CD4-positive, alpha-beta T cell treated with Interleukin-12 subunit alpha and Interleukin-12 subunit beta, for 1 hour (primary cell): ENCODE measurements at places on chromosomes 3 and 15.
A peak's percentile ranks its signal among the peaks of the same experiment; 100 is the strongest.

DNA sequence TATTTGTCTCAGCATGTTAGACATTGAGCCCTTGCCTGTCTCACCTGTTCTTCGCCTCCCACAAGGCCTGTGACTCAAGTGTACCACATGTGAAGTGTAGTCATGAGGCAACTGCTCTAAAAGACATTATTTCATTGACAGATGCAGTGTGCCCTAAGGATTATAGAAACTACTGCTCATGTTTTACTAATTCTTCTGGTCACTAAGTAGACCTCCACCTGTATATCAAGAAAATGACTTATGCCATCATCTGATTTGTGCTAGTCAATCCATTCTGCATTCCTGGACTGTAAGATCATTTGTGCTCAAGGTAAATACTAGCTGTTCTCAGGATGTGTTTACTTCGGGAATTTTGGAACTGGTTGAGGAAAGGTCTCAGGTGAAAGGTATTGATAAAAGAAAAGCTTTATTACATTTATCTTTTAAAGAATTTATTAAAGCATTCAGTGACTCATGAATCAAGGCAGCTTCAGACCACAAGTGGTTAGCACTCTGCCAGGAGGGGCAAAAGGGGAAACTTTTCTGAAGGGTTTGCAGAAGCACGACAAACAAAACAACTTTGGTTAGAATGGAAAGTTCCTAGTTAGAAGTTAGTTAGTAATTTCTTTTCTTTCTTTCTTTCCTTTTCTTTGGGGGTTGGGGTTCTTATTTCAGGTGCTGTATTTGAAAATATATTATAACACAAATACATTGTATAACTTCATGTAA lies 465.3 kb upstream of the CBLB start:
- peak; percentile 41 for DNase-seq

- no peak for DNase-seq
These were observed 24.9 kb upstream of the WNT5A start for GRCh38 chr3:55511895-55512570.

- DNase-seq, result no peak
These were observed 504.1 kb downstream of the NTRK3 start for GRCh38 chr15:87752250-87752951.

DNA sequence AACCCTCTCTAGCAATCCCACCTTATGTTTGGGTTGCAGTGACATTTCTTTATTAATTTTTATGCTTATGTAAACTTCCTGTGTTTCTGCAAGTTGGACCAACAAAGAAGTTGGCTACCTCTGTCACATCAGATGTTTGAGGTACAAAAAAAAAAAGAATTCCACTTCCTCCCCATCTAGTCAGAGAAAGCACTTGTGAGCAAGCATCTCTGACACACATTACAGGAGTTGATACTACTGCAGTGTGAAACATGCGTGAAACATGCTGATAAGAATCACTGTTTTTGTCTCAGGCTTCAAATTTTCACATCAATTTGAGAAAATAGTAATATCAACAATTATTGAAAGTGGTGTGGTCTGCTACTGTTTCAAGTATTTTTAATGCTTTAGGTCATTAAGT lies 1.3 kb downstream of the SCAANT1 start:
- DNase-seq, result peak; percentile 51

- no peak for DNase-seq
These were observed 171.4 kb downstream of the CACNA1D start for GRCh38 chr3:53665608-53666425.

GRCh38 chr3:177721864-177722785 lies 524.8 kb upstream of the TBL1XR1 start:
- DNase-seq, result no peak

DNA sequence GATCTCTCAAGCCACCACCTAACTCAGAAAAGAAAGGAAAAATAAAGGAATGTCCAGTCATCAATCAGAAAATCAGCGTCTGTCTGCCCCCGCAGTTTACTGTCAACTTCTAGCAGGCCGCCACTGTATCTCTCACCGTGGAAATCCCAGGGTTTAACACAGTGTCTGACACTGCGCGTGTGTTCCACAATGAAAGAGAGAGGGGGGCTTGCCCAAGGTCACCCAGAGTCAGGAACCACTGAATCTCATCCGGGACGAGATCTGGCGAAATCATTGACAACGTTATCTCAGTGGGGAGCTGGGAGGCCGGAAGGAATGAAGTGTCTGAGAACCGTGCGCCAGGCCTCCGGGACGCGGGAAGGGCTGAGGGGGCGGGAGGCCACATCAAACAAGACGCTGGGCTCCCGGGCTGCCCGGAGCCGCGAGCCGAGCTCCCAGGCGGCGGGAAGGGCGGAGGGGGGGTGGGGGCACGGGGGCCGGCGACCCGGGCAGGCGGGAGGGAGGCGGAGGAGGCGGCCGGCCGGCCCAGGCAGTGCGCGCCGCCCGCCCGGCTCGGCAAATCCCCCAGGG lies 2.2 kb upstream of the HES1 start:
- no peak for DNase-seq

DNA sequence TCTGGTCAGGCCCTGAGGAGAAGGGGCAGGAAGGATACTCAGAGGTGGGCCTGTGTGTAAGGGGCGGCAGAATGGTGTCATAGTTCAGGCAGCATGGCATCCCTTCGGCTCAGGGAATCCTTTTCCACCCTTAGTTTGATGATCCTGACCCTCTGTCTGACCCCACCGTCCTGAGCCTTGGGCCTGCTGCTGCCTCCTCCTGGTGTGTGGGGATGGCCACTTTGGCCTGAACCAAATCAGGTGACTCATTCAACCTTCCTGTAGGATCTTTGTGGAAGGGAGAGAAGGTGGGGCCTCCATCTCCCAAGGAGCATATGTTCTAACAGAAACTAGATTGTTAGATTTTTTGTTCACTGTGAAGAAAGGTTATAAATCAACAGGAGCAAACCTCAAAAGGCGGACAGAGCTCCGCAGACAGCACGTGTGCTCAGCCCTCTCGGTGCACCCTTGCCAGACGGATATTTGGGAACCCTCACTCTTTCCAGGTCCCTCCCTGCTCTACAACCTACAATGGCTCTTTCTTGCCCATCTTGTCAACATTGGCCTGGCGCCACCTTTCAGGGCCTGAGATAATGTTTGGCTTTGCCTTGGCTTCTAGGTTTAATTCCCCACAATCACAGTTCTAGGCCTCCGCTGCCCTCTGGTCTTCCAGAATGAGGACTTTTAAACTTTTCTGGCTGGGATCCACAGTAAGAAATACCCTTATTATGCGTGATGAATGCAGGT lies 21.7 kb downstream of the THSD4 start:
- no peak for DNase-seq

- DNase-seq, result no peak
These were observed 2.7 kb downstream of the PRKCD start for GRCh38 chr3:53163444-53164387.

DNA sequence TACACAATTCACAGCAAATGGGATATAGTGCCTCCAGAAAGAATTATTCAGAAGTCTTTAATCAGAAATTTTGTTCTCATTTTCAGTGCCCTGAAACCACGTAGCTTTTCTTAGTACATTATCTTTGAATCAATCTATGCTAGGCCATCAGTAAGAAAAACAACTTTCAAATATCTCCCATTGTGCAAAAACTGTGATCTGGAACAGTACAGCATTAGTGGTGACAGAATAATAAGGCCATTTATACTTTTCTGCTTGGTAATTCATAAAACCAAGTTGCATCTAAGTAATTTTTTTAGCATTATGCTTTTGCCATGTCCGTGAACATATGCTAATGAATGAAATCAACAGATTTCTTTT lies 35.4 kb upstream of the ZNF385D start:
- no peak for DNase-seq

- DNase-seq, result no peak
These were observed 748.9 kb downstream of the MECOM start for GRCh38 chr3:168914662-168915061.

GRCh38 chr3:39141171-39141995 lies 12.0 kb downstream of the CSRNP1 start:
- DNase-seq, result no peak

DNA sequence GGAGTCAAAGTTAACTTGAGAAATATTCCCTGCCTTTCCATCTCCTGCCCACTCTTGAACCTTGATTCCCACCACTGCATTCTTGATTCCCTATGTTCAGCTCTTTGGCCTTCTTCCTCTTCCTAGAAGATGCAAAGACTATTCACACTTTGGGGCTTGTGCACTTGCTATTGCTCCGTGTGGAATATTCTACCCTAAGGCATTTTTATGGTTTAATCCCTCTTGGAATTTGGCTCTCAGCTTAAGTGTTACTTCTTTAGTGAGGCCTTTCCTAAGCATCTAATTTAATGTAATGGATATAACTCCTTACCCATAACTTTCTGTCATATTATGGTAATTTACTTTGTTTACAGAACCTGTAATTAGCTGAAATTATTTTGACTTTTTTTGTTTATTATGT lies 318.9 kb upstream of the COL8A1 start:
- no peak for DNase-seq

- no peak for DNase-seq
These were observed 1.6 kb downstream of the C3orf52 start for GRCh38 chr3:112087746-112088145.

DNA sequence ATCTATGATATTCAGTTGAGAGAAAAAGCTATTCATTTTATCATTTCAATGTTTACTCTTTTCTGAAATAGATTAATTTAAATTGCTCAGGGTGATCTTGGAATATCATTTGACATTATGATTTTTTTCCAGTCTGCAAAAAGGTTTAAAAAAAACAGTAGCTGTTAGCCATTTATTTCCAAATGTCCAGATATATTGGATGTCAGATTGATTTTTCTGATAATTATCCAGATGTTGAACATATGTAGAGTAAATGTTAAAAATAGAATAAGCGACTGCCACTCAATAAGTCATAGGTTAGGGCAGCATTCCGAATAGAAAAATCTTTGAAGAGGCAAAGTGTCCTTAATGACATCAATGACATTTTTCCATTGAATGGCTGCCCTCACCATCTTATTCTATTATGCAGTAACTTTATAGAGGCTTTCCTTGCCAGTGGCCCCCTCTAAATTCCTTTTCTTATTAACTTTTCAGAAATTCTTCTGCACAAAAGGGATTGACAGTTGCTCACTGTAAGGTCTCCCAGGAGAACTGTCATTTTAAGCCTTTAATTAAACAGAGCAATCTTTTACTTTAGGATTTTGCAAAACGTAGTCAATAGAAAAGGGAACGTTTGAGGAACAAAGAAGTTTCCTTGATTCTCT lies 316.5 kb downstream of the GBE1 start:
- no peak for DNase-seq

DNA sequence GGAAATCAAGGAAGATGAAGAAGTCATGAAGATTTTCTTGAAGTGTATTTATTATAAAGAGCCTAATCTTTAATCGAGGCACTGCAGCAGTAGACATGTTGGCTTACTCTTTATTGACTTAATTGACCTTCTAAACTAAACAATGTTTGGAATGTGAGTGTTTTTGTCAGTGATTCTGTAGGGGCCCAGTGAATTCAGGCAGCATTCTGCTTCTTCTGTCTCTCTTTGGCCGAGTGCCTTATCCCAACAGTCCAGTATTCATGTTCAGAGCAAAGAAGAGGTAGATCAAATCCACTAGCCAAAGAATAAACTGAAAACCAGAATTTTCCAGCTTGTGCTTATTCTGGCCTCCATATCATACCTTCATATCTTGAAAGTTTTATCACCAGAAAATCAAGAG lies 55.7 kb downstream of the RLBP1 start:
- DNase-seq, result no peak

- DNase-seq, result no peak
These were observed 561.4 kb downstream of the PYDC2 start for GRCh38 chr3:192022412-192022811.

- no peak for DNase-seq
These were observed 74.1 kb downstream of the MSL2 start for GRCh38 chr3:136122006-136122405.

DNA sequence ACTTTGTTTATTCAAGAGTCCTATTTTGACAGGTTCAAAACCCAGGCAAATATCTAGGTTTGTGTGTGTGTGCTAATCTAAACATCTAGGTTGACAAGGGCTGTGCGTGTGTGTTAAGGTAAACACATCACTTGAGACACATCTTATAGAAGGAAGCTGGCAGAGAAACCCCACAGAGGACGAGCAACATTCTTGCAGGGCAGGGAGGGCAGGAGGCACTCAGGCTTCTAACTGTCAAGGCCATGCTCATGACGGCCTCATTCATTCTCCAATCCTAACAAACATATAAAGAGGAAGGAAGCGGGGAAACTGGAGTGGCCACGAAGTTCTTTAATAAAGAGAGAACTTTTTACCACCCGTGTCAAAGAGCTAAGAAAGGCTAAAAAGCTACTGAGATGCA lies 43.4 kb downstream of the SLCO2A1 start:
- no peak for DNase-seq

GRCh38 chr3:94433811-94434210 lies 370.9 kb downstream of the NSUN3 start:
- DNase-seq, result no peak

DNA sequence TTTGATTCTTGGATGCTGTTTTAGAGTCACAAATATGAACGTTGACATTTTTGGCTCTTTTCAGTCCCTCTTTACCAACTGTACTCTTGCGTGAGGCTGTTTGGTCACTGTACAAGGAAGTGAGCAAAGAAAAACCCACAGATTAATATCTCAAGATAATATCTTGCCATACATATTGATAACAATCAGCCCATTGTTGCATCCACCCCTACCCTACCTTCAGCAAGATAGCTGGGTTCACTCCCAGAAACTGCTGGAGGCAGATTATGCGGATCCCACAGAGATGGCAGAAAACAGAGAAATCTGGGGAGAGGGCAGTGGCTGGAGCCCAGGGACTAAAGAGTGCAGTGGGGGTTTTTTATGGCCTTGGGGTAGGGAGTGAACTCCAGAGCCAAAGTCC lies 29.9 kb upstream of the MFSD1 start:
- DNase-seq, result no peak

DNA sequence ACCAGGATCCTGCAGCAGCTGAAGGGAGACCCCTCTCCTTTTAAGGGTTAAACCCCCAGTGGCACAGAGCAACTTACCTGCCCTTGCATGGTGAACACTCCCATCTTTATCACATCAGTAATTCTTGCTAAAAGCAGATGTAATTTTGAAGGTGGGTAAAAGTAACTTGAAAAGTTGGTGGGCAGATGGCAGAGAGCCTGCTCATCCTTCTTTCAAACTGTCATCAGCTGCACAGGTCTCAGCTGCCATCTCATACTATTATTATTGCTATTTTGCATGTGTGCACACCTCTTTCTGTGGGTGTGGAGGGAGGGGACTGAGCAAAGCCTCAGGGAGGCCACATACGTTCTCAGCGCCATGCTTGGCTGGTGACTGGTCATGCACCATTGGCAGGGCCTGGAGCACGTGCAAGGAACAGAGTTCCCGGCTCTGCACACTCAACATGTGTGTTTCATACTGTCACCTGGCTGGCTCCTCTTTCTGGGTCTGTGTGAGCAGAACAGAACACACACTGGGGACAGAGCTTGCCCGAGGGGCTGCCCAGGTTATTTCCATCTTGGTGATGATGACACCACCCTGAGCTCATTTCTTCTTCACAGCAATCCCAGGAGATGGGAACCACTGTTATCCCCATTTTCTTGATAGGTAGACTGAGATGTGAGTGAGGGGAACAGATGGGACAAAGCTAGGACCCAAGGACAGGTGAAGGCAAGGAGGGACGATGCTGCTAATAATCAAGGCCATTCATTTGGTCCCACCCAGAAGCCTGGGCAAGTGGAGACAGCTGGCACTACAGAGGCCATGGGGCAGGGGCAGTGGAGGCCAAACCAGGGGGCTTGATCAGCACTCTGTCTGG lies 95.8 kb upstream of the KLF13 start:
- DNase-seq, result no peak

GRCh38 chr3:197244751-197245150 lies 53.7 kb downstream of the DLG1 start:
- DNase-seq, result no peak

- DNase-seq, result no peak
These were observed 648 bp downstream of the ACAN start for GRCh38 chr15:88803920-88804247.
